ENCODE measurements at places on chromosomes 5 and 9.

DNA sequence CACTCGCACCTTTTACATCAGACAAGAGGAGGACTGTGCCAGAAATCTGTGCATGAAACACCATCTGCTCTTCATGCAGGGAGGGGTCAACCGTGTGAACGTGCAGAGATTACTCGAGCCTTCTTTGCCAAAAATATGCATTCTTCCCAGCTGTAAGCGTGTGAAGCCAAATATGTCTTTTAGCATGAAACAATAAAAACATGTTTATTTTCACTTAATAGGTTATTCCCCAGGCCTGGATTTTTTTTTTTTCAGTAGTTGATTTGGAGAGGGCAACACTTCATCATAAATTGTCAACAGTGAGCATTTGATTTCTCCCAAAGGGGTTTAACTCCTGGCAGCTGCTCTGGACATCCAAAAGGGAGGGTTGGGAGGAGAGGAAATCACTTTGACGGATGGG lies 23.8 kb downstream of the PLAC8L1 start:
- no peak for ATAC-seq

DNA sequence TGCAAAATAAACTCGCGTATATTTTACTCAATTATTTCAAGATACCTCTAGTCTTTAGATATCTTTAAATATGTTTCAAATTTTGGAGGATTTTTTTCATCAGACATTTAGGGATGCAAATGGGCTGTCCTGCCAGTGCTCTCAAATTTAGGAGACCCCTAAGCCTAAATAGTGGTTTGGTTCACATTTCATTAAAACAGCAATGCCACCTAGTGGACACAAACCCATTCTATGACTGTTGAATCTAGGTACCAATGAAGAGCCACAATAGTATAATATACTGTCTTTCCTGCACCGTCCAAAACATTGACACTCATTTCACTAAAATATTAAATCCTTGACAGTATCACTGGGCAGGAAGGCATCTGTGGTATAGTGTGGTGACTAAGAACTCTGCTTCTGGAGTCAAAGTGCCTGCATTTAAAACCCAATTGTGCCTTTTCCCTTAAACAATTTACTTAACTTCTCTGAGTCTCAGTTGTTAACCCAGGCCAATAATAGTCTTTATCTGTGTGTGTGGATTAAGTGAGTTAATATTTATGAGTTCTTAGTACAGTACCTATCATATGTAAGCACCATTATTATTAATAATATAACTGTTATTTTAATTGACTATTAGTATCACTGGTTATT lies 148.0 kb downstream of the RORB start:
- ATAC-seq: no peak

DNA sequence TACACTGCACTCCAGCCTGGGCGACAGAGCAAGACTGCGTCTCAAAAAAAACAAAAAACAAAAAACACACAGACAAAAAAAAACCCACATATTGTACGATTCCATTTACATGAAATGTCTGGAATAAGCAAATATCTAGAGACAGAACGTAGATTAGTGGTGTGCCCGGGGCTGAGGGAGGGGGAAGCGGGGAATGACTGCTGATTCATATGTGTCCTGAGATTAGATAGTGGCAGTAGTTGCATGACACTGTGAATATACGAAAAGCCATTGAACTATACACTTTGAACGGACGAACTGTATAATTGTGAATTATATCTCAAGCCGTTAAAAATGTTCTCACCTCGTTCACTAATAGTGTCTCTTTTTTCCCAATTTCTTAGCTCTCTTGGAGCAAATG lies 23.9 kb downstream of the FGF1 start:
- ATAC-seq: no peak

- no peak for ATAC-seq
Measured at GRCh38 chr5:170403675-170404074, 14.5 kb upstream of the KCNMB1 start.

- no peak for ATAC-seq
Measured at GRCh38 chr5:151092762-151093161, 11.9 kb upstream of the TNIP1 start.

DNA sequence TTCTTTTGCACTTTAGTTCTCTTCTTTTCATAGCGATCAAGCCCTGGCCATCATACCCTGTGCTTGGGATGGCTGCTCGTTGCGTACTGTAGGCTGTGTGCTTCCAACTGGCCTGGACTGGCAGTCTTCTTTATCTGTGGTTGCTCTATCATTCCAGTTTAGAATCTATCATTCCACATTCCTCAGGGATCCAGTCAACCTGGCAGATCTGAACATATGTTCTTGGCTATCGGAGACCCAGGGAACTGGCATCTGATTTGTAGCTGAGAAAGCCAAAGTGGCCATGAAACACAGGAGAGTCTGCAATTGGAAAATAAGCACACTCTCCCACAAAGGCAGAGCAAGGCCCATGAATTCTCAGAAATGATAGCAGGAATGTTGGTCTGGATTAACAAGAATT lies 22.6 kb upstream of the SLC46A2 start:
- no peak for ATAC-seq

DNA sequence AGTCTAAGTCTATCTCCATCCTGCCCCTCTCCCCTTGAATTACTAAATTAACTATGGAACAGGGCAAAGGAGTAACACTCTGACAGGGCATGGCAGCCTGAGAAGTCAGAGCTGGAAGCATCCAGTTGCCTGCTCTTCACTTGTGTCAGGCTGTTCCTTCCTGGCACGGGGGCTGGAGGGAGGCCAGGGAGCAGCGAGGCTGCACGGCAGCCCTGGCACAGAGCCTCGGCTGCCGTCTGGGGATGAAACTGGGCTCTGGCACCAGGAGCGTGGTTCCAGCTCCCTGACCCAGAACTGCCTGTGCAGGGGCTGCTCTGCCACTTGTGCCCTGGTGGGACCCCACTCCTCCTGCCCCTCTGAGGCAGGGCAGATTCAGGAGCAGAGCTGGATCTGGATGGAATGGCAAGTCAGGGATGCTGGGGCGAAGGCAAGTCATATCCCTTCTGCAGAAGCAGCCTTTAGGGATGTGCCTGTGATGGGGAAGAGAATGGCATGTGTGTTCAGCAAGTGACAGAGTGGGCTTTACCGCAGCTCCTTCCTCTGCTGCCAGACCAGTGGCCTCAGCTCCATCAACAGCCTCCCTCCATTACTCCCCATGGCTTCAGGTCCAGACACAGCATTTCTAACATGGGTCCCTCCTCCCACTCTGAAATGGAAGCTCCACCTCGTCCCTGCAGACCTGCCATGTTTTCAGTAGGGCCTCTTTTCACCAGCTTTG lies 42.2 kb upstream of the PDE8B start:
- ATAC-seq: peak; percentile 80

DNA sequence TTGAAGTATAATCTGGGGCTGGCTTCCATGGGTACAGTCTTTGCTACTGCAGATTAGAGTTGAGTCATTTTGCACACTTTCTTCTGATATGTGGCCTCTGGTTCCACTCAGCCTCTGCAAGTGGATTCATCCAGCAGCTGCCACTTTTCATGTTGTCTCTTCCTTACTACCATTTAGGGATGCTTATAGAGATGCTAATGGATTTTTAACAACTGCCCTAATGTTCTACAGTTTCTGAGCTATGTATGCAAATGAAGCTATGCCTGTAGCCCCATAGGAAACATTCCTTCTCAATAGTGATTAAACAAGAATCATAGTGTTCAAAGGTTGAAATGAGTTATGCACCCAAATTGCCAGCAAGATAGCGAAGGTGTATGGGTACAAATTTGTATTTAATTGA lies 456.0 kb upstream of the ITGA1 start:
- no peak for ATAC-seq

GRCh38 chr5:157827423-157827822 lies 31.5 kb downstream of the CLINT1 start:
- ATAC-seq: no peak

- no peak for ATAC-seq
Measured at GRCh38 chr5:173888473-173889131, 453 bp downstream of the CPEB4 start.

GRCh38 chr9:76433406-76433805 lies 25.6 kb upstream of the GCNT1 start:
- no peak for ATAC-seq

DNA sequence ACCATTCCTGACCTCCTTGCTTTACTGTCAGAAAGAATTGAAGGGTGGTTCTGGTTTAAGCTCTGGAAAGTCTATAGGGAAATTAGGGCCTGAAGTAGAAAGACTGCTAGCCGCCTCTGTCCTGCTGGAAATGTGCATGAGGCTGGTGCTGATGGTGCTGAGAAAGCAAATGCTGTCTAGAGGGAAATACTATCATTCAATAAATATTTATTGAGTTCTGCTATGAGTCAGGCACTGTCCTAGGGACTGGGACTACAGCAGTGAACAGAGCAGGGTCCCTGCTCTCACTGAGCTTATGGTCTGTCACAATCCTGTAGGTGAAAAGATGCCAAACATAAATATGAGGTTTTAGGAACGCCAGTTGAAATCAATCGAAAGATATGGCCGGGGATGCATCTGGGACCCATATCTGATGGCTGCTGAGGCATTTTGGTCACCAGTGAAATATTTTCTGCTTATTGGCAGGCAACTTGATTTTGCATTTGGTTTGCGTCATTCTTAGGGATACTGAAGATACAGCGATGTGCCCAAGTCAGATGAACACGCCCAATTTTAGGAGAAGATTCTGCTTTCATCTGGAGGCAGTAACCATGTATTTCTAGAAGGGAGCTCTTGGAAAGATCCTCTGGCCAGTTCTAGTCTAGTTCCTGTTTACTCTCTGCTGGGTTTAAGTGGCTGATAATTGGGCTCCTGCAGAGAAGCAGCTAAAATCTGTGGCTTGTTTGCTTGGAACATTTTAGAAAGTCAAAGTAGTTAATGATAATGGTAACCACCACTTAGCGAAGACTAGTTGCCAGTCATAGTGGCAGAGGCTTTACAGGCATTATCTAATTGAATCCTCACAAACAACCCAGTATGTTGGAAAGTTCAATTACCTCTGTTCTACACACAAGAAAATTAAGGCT lies 73.3 kb downstream of the INSYN2B start:
- no peak for ATAC-seq

GRCh38 chr5:171469326-171469725 lies 49.9 kb downstream of the FGF18 start:
- no peak for ATAC-seq

DNA sequence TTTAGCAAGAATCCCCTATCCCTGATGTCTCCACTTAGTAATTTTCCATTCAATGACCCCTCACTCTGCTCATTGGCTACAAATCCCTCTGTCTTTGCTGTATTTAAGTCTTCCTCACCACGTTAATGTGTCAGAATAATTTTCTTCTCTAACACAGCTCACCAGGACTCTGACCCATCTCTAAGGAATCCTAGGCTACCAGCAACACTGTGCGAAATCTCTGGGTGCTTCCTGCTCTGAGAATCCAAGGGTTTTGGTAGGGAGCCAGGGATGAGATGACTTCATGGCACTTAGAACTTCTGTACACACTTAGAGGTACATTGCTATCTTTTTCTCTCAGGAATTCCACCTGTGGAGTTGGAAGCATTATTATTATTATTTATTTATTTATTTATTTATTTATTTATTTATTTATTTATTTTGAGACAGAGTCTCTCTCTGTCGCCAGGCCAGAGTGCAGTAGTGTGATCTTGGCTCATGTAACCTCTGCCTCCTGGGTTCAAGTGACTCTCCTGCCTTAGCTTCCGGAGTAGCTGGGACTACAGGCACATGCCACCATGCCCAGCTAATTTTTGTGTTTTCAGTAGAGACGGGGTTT lies 53.5 kb downstream of the FOXI1 start:
- no peak for ATAC-seq

DNA sequence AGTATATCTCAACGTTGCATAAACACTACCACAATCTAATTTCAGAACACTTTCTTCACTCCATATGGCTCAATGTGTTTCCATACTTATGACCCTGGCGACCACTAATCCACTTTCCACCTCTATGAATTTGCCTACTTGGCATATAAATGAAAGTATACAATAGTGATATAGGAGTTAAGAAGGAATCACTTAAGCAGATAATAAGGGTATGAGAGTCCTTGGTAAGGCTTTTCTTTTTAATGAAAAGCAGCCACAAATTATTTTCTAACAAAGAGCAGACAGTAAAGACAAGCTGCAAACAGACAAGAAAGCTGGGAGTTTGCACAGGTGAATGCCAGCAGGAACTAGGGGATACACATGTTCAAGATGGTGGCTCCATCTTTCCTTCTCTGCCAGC lies 615.1 kb upstream of the NUDT12 start:
- ATAC-seq: no peak

GRCh38 chr5:56080375-56081052 lies 85.8 kb upstream of the IL6ST start:
- no peak for ATAC-seq

- ATAC-seq: no peak
Measured at GRCh38 chr9:129148463-129149204, 29.4 kb downstream of the IER5L start.

GRCh38 chr9:87519461-87519860 lies 21.8 kb downstream of the DAPK1 start:
- no peak for ATAC-seq

GRCh38 chr5:160227012-160227411 lies 2.3 kb upstream of the FABP6 start:
- ATAC-seq: no peak

DNA sequence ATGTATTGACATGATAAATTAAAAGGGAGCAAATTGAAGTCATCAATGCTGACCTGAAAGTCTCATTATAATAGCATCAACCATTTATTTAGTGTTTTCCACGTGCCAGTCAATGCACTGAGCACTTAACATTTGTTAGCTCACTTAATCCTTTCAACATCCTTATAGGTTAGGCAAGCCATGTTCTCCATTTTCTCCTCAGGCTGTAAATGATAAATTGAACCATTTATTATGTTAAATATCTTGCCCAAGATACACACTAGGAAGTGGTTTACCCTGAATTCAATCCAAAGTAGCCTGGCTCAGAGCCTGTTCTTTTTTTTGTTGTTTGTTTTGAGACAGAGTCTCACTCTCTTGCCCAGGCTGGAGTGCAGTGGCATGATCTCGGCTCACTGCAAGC lies 25.0 kb upstream of the SNX2 start:
- no peak for ATAC-seq

- ATAC-seq: no peak
Measured at GRCh38 chr5:12570688-12571087, 666.4 kb upstream of the CTNND2 start.

Data from gastroesophageal sphincter (tissue), 4 donors.